Substantia nigra (tissue), 51 donors: ENCODE measurements at places on chromosomes 6 and 20.

DNA sequence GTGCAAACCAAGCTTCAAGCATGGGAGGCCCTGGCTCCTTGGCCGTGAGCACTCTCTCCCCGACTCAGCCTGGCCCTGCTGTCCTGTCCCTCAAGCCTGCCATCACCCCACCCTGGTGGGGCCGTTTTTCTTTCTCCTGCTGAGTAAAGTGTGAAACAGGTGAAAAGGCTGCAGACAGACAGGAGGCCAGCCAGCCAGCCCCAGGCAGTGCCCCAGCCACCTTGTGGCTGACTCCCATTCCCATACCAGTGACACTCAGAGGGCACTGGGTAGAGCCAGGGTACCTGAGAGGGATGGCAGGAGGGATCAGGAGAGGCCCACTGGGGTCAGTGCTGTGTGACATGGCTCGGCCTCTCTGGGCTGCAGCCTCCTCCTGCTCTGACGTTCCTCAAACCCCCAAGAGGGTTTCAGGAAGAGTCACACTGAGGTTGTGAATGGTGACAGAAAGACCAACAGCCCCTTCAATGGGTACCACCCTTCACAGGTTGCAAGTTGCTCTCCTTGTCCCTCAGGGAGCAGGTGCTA lies 35.9 kb upstream of the BPIFA2 start:
- no peak for DNase-seq

- no peak for DNase-seq
These were observed 61.0 kb downstream of the PSMG4 start for GRCh38 chr6:3319610-3320200.

GRCh38 chr6:117432273-117432672 lies 6.5 kb upstream of the ROS1 start:
- no peak for DNase-seq

GRCh38 chr6:53718597-53719460 lies 53.3 kb upstream of the KLHL31 start:
- DNase-seq = peak; percentile 40

DNA sequence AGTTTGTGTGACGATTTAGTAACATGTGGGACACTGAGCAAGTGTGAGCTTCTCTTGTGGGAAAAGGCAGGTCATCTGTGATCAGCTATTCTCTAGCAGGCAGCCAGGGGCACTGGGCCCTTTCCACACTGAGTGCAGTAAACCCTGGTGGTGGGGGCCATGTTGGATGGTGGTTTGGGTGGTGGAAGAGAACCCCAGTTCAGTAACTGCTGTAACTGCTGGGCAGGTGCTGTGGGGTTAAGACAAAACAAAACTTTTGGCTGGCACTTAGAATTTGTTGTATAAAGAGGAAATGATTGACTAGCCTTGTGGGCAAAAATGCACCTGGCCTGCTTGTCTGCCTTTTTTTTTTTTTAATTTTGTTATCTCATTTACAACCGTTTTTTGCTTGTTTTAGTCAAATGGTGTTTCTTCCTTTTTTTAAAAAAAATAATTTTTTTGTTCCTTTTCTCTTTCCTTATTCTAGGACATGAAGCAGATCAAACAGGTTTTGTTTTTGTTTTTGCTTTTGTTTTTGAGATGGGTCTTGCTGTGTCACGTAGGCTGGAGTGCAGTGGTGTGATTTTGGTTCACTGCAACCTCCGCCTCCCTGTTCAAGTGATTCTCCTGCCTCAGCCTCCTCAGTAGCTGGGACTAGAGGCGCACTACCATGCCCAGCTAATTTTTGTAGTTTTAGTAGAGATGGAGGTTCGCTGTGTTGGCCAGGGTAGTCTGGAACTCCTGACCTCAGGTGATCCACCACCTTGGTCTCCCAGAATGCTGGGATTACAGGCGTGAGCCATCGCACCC lies 59.8 kb downstream of the IGF2R start:
- no peak for DNase-seq

DNA sequence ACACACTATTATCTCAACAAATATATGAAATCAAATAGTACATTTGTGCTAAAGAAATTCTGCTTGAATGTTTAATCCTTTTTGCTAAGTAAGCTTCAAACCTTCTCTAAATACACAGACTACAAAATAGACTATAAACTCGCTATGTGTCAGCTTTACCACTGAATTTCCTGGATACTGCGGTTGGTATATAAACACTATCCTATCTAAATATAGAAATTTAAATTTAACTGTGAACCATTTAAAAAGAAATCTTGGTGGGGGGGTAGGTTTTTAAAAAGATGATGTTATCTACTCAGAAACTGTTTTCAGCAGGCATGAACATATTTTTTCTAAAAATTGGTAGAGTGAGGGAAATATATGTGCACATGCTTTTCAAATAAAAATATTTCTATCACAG lies 306.5 kb upstream of the RUNX2 start:
- no peak for DNase-seq

GRCh38 chr6:1399085-1399780 lies 9.9 kb downstream of the FOXF2 start:
- no peak for DNase-seq
